Thyroid gland (tissue), 4 donors: ENCODE measurements at places on chromosomes 5 and 9. TPM values are rescaled to one million over a fixed set of nuclear protein-coding genes. Genes with fewer than 3 reads are reported as not detected.

ANKHD1 gene
- total RNA-seq: 148 TPM

IL9 gene
- total RNA-seq: not detected

SCGB3A2 gene
- total RNA-seq: not detected

FCN1 gene
- not detected for total RNA-seq

PCDHA12 gene
- 9.6 TPM for total RNA-seq

EFCAB9 gene
- total RNA-seq: not detected

CNTNAP3 gene
- total RNA-seq: 11.5 TPM

ARL14EPL gene
- not detected for total RNA-seq

DNA sequence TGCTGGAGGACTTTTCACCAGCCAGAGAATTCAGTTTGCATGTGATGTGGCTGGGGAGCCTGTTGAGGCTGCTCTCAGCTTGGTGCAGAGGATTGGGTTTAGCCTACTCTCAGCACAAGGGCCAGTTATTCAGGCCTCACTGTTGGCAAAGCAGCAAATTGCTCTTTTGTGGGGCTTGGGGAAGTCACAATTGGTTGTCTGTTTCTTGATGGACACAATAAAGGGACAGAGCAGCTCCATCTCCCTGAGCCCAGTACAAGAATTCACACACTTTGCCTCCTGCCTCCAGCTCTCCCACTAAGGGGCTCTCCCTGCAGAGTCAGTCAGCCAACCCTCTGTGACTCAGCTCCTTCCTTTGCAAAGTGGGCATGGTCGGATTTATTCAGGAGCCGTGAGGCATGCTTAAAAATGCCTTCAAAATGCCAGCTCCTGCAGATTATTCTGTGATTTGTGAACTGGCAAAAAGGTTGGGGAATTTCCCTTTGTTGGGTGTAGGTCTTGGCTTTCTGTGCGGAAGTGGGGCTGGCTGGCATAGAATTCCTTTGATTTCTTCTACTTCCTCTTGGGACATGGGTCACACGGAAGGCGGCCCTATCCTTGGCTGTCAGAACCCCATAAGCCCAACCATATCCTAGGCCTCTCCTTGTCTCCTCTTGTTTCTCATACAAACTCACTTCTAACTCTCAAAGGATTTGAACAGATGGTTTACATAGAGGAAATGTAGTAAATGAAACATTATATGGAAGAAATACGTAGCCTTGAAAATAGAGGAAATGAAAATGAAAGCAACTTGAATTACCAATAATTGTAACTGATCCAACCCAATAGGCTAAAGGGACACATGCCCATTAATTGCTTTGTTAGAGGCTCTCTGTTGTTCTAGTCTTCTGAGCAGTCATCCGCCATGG is 118.7 kb upstream of the CD180 start:
- no peak for DNase-seq

DNA sequence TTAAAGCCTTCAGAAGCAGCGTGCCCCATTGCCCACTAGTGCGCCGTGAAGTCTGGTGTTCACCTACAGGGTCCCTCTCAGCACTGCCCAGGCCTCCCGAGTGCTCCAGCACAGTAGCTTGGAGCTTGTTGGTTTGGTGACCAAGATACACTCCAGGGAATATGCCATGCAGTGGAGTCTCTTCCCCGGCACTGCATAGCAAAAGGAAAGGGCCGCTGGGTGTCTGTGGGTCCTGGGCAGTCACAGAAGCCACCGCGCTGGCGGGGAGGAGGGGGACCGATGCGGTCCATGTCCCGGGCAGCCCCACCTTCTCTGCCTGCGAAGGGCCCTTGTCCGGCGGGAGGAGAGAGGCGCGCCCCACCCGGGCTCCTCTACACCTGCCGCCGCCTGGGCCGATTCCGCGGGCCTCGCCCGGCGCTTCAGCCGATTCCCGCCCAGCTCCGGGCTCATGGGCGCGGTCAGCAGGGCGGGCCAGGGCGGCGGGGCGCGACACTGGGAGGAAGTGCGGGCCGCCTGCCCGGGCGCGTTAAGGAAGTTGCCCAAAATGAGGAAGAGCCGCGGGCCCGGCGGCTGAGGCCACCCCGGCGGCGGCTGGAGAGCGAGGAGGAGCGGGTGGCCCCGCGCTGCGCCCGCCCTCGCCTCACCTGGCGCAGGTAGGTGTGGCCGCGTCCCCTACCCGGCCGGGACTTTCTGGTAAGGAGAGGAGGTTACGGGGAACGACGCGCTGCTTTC is at the start of gene SYK:
SYK (plus strand) TSS at position 579 of the 732 bp plus-strand sequence. CDS start 42,080 bp downstream, outside the sequence.
- DNase-seq: peak; percentile 80

GRCh38 chr5:88119535-88120125 is 149.0 kb downstream of the TMEM161B start:
- DNase-seq: no peak

DNA sequence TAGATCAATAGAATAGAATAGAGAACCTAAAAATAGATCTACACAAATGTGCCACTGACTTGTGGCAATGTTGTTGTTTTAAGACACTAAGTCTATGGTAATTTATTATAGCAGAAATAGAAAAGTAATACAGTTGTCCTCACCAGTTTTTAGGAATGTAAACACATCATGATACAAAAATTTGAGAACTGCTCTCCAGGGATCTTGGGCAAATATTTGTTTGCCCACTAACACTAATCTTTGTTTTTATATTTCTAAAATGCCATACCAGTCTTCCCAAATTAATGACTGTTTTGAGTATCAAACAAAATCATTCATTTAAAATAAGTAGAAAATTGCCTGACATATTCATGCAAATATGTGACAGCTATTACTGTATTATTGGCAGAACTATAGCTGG is 297.6 kb downstream of the BRINP1 start:
- DNase-seq: no peak

DNA sequence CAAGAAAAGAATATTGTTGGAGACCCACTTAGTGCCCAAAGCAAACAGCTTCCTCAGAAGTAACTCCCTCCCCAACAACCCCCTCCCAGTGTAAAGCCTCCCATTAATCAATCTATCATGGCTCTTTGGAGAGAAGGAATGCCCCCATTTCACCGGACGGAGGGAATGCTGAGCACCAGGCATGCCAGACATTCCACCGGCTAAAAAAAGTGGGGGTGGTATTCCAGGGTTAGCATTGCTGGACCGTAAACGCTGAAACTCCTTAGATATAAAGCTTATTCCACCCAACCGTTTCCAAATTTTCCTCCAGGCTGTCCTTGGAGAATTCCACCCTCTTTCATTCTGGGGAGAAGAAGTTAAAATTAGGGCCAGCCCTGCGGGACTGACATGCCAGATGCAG is 363 bp upstream of the MAMDC2 start:
- DNase-seq: peak; percentile 43

- no peak for DNase-seq
These were observed 702 bp upstream of the PRELID2 start for GRCh38 chr5:145835848-145836239.

GRCh38 chr9:36503172-36504088 is 69.3 kb upstream of the MELK start:
- DNase-seq: no peak

DNA sequence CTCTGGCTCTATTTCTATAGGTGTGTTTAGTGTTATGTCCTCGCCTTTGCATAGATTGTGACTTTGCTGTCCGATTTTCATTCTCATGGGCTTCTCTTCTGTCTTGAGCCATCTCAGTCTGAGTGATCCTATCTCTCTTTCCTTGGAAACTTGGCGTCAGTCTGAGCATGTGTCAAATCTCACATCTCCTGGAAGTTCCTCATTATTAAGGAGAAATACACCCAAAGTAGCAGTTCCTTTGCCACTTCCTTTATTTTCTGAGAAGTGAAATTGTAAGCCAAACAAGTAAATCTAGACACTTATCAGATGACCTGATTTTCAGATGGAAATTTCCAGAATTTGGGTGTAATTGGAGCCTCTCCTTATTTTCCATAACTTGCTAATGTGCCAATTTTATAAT is 126.9 kb upstream of the ANKH start:
- no peak for DNase-seq

DNA sequence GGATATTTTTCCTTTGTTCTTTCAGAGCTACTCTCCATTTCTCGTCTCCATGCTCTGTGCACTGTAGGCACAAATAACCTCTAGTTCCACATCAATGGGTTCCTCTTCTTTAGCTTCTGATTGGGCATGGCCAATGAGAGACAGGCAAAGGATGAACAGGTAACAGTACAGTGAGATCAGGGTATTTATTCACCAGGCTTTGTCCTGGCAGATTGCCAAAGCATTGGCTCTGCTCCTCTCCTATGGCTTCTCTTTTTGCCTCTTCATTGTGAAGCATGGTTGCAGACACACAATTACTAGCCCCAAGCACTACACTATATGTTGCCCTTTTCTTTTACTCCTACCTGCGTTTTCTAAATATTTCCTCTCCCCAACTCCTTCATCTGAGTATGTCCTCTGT is 215.1 kb upstream of the ARRDC3 start:
- DNase-seq: no peak

GRCh38 chr5:143182106-143182505 is 221.4 kb downstream of the NR3C1 start:
- no peak for DNase-seq

- DNase-seq: no peak
These were observed 25.4 kb downstream of the EPB41L4B start for GRCh38 chr9:109295221-109296130.

DNA sequence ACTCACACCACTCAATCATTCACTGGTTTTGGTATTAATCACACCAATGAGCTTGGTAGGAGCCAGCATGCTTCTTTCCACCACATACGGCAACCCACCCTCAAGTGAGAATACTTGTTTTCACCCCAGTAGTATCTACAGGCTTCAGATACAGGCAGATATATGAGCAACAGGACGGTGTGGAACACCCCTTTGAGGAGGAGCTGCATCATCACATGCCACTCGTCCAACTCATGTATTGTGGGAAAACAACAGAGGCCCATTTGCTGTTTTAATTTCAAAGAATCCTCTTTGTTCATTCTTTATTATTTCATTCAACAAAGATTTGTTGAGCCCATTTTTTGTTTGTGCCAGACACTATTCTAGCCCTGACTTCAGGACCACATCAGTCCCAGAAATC is 46.0 kb downstream of the RORB start:
- no peak for DNase-seq

GRCh38 chr5:128782446-128782845 is 182.8 kb upstream of the SLC27A6 start:
- DNase-seq: peak; percentile 3

DNA sequence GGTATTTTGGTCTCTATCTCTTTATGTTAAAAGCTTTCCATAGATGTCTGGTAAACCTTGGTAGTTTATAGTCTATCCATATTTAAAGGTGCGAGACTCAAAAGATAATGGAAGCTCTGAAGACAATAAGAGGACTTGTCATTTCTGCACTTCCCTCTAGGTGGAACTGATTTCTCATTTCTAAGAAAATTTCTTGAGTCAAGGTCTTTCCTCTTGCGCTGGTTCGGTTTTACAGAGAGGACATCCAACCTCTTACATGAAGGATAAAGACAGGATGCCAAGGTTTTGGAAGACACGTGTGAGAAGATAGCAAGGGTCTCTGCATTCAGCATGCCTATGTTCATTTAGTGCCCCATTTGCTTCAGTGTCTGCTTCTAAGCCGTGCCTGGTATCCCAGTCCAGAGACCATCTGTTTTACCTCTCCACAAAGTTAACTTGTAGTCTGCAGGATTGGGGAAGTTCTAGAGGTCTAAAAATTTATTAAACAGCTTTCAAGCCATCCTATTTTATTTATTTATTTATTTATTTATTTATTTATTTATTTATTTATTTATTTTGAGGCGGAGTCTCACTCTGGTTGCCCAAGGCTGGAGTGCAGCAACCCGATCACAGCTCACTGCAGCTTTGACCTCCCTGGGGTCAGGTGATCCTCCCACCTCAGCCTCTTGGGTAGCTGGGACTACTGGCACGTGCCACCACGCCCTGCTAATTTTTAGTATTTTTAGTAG is 41.6 kb downstream of the KIAA1191 start:
- DNase-seq: no peak
